Activated CD8-positive, alpha-beta memory T cell treated with anti-CD3 and anti-CD28 coated beads for 1 hour (primary cell): ENCODE measurements at places on chromosomes 7 and 10.
A peak's percentile ranks its signal among the peaks of the same experiment; 100 is the strongest.

DNA sequence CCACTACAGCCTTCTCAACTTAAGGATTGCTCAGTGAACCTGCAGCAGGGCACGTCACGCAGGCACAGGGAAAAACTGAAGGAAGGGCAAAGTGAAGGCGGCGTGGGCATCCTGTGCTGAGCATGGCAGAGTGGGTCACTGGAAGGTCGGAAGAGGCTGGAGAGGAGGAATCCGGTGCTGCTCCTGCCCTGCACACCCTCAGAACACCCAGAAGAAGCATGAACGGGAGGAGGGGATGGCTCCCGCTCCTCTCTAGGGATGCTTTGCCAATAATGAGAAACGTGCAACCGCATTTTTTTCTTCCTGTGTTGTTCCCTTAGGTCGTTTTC, 175.1 kb downstream of the TNS3 start:
- DNase-seq = no peak

DNA sequence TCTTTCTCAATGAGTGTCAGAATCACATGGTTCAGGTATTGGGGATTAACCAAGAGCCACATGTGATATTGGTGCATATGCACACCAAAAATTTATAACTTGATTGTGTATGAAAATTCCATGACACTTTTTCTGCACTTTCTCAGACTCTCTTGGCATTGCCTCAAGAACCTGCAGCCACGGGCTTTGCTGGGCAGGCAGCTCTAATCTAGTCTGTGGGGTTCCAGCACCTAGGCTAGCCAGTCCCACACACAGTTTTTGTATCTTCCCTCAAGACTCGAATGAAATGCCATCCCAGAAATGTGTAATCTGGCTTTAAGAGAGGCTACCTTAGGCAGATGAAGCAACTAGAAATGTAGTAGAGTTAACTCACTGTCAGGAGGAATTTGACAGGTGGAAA, 21.7 kb downstream of the STARD3NL start:
- no peak for DNase-seq

- no peak for DNase-seq
Measured at GRCh38 chr10:44618910-44619309, 234.0 kb upstream of the CXCL12 start.

GRCh38 chr7:30901856-30902255, 9.8 kb upstream of the AQP1 start:
- no peak for DNase-seq

GRCh38 chr10:44809647-44810046, 101.5 kb upstream of the TMEM72 start:
- DNase-seq = no peak

DNA sequence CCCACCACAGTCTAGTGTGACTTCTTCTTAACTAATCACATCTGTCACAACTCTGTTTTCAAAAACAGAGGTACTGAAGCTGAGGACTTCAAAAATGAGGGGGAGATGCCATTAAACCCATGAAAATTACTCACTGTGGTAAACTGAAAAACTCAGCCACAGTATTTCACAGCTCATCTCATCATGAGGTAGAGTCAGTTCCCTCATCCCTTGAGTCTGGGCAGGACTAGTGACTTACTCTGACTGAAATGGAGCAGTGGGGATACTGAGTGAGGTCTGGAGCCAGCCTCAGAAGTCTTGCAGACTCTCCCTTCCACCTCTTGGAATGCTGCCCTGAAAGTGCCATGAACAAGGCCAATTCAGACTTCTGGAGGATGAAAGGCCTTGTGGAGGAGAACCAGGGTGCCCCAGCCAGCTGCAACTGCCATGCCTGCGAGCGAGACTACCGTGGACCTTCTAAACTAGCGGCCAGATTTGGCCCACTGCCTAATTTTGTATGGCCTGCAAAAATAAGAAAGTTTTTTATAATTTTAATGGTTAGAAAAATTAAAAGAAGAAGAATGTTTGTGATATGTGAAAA, 24.7 kb upstream of the ANKRD1 start:
- DNase-seq = no peak

DNA sequence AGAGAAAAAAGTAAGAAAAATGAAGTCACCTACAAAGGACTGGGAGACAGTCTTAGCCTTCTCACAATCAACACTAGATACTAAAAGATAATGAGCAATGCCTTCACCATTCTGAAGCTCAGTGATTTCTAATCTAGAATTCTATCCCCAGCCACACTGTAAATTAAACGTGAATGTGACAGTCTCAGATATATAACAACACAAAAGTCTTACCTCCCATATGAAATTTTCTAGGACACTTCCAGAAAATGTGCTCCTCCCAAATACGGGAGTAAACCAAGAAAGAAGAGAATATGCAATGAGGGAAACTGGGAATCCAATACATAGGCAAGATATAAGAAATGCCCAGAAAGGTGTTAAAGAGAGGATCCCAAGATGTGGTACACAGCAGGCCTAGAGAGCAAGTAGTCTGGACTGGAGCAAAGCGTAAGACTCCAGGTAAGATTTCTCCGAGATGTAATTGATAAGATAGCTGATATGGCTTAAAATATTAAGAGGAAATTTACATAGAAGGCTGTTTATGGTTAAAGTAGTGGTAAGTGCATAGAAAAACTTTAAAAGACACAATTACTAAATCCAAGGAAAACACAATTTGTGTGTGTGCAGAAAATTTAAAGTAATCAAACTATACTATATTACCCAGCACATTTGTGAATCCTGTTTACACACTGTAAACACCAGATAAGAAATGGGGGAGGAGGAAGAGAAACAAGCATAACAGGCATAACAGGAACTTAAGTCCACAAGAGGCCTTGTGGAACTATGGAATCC, 44.1 kb downstream of the SGMS1 start:
- no peak for DNase-seq

DNA sequence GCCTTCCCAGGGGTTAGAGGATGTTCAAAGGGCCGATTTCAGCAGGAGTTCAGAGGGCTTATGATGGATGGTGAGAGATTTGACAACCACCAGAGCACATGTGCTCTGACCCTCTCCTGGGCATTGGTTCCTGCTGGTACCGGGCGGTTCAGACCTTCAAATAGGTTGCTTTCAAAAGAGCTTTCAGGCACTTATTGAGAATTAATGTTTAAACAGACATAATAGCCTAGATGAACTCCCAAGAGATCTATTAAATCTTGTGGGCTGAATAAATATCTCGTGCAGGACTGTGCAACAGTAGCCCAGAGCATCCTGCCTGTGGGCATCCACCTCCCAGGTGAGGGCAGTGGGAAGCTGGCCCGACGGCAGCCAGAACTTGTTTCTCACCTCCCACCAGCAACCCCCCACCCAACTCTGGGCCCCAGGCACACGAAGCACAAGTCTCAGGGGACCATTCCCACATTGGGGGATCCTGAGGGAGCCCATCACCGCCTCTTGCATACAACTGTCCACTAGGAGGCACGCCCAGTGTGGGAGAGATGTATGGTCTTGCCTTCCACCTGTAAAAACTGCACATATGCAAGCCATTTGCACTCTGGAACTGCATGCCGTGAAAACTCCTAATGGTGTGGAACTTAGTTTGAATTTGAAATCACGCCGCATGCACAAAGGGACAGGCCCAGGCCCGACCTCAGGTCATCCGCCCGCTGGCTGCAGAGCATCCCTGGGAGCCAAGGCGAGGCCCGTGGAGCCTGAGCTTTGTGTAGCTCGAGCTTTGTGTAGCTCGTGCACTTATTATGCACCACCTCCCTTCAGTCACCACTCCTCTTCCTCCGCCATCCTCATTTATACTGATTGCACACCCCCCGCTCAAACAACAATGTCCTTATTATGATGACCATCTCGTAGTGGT, 147.8 kb downstream of the ADCY1 start:
- DNase-seq = no peak

DNA sequence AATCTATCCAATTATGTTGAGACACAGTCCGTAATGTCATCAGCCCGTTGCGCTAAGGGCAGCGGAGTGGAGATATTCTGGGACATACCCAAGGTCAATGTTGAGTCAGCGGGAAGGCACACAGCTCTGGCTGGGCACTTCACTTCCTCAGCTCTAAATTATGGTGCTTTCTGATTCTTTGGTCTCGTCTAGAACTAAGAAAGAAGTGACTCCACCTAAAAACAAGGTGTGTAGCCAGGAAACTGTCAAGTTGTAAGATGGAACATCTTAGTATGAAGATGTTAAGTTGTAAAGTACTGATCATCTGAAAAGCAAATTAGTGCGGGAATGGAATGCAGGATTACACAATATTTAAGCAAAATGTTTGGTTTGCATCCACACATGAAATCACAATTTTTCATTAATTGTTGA, 43.1 kb downstream of the BAIAP2L1 start:
- no peak for DNase-seq

DNA sequence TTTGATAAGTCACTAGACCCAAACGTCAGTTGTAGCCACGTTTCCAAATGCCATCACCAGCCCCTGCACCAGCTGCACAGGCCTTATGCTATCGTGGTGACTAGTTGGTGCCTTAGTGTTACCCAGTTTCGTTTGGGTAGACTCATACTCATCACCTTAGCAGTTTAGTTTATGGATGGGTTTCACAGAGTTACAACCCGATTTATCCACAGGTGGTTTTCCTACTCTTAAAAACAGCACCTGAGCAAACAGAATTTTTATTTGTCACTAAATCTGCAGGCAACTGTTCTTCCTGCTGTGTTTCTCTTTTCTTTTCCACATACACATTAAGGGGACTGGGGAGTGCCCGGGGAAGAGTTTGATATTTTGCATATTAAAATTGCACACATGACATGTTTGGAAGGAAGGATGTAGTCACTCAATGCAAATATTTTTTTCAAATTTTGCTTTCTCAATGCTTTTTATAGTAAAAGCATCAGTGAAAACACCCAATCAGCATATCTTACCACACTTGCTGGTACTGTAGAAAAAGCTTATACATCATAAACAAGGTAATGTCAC, 41.6 kb downstream of the PDSS1 start:
- no peak for DNase-seq

- peak; percentile 24 for DNase-seq
Measured at GRCh38 chr10:103350517-103351260, at the start of gene PCGF6. Gene PCGF6, minus strand, starts transcription at chr10:103351140. Its CDS starts 74 bp downstream, at chr10:103351066.

- DNase-seq = no peak
Measured at GRCh38 chr7:32115831-32116230, 45.6 kb upstream of the PDE1C start.

GRCh38 chr10:63713191-63714144, 192.3 kb downstream of the REEP3 start:
- no peak for DNase-seq

DNA sequence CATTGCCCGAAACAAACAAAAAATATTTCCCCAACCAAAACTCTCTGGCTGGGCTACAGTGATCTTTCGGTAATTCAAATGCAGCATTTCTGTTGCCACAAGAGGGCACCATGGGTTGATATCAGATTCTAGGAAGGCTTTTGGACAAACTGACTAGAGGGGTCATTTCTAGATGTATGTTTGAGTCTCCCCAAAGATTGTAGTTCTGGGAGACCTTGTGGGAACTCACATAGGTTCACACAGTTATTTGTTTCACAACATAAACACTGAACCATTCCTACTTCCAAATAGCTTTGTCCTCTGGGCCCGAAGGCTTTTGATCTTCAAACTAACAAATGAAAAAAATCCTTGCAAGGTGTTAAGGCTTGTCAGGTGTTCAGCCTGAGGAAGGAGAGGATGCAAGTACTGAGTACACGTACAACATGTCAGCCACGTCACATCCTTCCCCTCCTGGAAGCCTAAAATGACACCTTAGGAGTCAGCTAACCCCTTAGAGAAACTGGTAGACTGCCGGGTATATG, 37.0 kb upstream of the IL15RA start:
- peak; percentile 36 for DNase-seq

DNA sequence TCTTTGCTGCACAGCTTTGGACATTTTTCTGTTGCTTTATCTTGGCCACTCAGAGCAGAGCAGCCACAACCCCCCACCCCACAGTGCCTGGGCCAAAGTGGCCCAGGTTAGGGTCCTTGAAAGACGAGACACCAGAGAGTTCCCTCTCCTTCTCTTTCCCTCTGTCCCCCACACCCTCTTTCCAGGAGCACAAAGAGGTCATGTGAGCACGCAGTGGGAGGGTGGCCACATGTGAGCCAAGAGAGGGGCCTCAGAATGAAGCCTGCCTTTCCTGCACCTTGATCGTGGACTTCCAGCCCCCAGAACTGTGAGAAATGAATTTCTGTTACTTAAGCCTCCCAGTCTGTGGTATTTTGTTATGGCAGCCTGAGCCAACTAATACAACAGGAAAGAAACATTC, 14.6 kb upstream of the MSMB start:
- no peak for DNase-seq

DNA sequence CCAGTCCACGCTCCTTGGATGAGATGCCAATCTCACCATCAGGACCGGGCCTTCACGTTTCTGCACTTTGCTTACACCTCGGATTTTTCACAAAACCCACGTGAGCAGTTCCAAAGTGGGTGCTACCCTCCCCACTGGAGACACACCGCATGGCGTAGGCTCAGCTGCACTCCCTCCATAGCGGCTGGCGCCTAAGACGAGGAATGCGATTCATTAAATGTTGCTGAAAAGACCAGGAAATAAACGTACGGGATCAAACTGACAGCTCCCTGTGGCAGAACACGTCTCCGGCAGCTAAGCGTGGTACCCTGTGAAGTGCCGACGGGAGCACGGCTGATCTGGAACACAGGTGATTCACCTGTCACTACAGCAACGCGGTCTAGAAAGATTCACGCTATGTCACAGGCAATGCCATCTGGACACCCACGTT, 209.0 kb downstream of the DIP2C start:
- no peak for DNase-seq

DNA sequence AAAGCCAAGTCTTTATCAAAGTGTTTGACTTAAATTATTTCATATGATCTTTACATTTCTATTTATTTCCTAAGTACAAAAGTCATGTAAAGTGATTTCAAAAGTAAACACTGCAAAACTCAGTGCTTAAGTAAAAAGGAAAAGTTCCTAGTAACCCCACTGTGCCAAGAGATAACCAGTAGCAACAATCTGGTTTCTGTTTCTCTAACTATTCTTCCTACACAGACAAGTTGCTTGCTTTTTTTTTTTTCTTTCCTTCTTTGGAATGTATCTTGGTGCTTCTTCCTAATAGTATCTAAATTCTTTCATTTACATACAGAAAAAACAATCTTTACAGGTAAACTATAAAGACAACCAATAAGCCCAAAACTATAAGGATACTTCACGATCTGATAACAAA, 3.1 kb downstream of the JCAD start:
- DNase-seq = no peak

DNA sequence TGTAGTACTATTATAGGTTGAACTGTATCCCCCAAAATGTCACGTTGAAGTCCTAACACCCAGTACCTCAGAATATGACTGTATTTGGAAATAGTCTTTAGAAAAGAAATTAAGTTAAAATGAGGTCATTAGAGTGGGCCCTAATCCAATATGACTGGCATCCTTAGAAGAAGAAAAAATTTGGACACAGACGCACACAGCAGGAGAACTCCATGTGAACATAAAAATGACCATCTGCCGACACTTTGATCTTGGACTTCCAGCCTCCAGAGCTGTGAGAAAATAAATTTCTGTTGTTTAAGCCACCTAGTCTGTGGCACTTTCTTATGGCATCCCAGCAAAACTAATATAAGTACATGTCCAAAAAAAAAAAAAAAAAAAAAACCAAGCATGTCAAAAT, 225.8 kb downstream of the PARD3 start:
- no peak for DNase-seq

- DNase-seq = no peak
Measured at GRCh38 chr10:76209135-76209534, 777.7 kb downstream of the LRMDA start.

- DNase-seq = no peak
Measured at GRCh38 chr7:37491919-37492694, 43.4 kb upstream of the ELMO1 start.

GRCh38 chr10:127081851-127082345, 114.5 kb downstream of the INSYN2A start:
- no peak for DNase-seq
